Hypothalamus (tissue), 51 donors: ENCODE measurements at places on chromosomes 4 and X.

- no peak for DNase-seq
Measured at GRCh38 chr4:128709268-128709667, 100.2 kb upstream of the JADE1 start.

DNA sequence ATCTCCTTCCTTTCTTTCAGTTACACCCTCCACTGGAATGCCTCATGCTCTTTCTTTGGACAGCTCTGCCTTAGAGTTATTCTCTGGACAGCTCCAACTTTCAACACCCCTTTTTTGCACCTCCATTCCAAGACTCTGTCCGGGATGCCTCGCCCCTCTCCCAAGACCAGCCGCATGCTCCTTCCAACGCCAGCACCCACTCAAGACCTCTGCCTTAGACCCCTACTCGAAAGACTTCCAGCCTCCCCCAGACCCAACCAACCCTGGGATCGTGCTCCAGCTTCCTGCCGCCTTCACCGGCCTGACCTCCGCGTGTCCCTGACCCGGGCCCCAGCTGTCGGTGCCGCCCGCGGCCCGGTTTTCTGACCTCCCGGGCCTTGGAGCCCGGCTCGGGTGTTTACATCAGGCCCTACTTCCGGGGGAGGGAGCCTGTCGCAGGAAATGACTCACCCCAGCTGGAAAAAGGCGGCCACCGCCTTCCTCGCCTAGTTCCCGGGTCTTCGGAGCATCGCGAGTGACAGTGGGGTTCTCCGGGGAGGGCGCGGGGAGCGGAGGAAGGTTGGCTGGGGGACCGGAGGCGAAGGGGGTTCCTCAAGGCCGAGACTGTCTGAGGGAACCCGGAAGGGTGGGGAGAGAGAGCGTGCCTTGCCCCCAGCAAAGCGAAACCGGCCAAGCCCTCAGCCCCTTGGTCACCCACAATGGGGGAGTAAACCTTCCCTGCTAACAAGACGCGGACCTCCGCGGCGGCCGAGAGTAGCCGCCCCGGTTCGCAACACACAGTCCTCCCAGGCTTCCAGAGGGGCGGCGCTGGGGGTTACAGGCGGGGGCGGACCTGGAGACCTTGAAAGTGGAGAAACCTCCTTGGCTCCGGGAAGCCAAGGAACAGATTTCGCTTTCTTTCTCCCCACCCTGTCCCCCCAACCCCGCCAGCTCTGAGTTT lies at the start of gene WDR45:
TSS of gene WDR45 (minus strand) at position 399 of the 940 bp plus-strand sequence. CDS start 1,792 bp downstream, outside the sequence.
- DNase-seq, result peak; percentile 43

GRCh38 chr4:3384391-3384770 lies 57.4 kb upstream of the HGFAC start:
- no peak for DNase-seq

DNA sequence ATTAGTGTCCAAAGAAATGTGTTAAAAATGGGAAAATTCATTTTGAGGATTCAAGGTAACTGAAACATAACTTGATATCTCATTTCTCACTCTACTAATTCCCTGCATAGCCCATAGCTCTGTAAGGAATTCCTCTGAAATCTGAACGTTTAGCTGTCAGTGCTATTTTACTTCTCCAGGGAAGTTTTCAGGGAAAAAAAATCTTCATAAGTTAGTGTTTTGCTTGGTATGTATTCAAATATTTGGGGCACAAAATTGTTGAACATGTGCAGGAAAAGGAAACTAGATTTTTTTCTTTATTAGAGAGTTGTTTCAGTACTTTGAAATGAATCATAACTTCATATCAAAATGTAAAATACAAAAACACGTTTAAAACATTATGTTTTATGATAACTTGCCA lies 891.4 kb downstream of the CENPC start:
- DNase-seq, result no peak

DNA sequence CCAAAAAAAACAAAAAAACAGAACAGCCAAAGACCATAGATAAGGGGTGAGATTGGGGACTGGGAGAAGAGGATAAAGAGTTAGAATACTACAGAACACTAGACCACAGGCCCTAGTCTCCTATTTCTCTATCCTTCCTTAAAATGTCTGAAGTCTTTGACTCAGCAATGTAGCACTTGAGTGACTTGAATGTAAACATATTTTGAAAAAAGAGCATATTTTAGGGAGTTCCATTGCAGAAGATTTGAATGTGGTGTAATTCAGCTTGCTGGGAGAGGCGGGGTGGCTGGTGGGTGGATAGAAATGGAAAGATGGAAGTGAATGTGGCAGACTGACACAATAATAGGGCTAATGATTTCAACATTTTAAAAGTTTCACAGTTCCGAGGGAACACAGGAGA lies 144.9 kb downstream of the CHIC2 start:
- no peak for DNase-seq

- no peak for DNase-seq
Measured at GRCh38 chrX:105870445-105870844, 48.1 kb downstream of the NRK start.

GRCh38 chr4:167622481-167623240 lies 388.4 kb upstream of the SPOCK3 start:
- DNase-seq, result peak; percentile 63

DNA sequence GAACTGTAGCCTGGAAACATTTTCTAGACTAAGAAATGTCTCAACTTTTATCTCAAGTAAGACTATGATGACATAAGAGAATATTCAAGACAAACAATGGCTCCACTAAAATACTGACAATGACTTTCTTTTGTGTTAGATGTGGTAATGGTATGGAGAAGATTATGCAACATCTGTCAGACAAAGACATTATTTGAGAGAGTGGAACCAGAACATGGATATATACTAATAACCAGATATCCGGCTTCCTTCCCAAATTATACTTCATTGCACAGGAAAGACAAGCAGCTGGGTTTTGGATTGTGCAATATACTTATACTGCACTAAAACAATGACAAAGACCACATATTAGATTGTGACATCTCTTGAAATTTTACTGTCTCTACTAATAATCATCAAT lies 290.8 kb upstream of the GIMD1 start:
- no peak for DNase-seq

DNA sequence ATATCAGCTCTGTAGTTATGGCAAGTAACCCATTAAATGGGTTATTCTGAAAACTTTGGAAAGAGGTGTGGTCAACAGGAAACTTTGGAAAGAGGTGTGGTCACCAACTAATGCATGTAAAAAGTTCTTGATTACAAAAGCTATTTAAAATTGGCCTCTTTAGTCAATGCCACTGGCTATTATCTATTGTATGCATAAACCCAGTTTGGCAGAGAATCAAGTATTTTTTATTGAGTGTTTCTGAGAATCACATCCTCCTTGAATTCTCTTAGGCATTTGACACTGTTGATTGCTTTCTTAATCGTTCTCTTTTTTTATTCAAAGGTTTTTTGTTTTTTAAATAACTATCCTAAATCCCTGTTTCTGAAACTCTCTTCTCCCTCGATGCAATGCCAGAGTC lies 7.5 kb downstream of the P2RY4 start:
- no peak for DNase-seq

GRCh38 chr4:1632109-1633104 lies 51.7 kb downstream of the FAM53A start:
- no peak for DNase-seq

DNA sequence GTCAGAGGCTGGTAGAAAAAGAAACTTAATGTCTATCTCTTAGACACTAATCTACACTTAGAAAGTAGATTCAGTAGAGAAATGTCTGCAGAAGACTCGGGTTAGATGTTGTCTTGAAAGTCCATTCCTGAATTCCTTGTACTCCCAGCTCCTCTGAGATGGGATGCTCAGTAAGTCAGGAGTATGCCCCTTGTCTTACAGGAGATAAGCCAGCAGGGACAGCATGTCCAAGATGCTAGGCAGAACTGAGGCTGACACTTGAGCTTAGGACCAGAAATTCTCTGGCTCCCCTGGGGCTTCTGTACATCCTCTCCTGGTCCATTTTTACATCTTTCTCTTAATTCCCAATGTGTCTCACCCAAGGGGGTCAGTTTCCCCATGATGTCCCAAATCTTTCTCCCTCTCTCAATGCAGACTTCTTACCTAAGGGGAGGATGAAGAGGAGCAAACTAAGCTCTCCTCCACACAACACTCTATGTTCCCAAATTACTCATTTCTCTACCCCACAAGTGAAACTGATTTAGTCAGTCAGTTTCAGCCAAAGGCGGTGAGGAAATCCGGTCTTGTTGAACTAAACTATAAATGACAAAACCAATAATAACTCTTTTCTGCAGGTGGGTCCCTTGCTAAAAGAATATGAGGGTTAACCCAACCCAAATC lies 558.2 kb upstream of the DIPK2B start:
- DNase-seq, result no peak
